Suprapubic skin (tissue), 4 donors: ENCODE measurements at places on chromosomes 6 and 20. TPM values are rescaled to one million over a fixed set of nuclear protein-coding genes. Genes with fewer than 3 reads are reported as not detected.

SUMO4 gene
- 3.9 TPM for total RNA-seq

OOEP gene
- not detected for total RNA-seq

SLC2A4RG gene
- 118 TPM for total RNA-seq

ADTRP gene
- total RNA-seq: 21.7 TPM

ZC2HC1B gene
- not detected for total RNA-seq

C6orf118 gene
- total RNA-seq: not detected

ULBP2 gene
- not detected for total RNA-seq

ROMO1 gene
- 146 TPM for total RNA-seq

PLEKHG1 gene
- total RNA-seq: 60.8 TPM
